ENCODE measurements at places on chromosomes 2 and 18.

GRCh38 chr2:8657423-8658062, 24.3 kb upstream of the ID2 start:
- DNase-seq: no peak

- DNase-seq: no peak
Measured at GRCh38 chr2:55047677-55048299, 2.5 kb downstream of the RTN4 start.

GRCh38 chr2:175620106-175620505, 382.0 kb downstream of the LNPK start:
- DNase-seq: no peak

GRCh38 chr18:23531912-23532311, 28.6 kb downstream of the RMC1 start:
- DNase-seq: no peak

GRCh38 chr2:233419602-233420391, 65.5 kb downstream of the DGKD start:
- DNase-seq: peak; percentile 62

DNA sequence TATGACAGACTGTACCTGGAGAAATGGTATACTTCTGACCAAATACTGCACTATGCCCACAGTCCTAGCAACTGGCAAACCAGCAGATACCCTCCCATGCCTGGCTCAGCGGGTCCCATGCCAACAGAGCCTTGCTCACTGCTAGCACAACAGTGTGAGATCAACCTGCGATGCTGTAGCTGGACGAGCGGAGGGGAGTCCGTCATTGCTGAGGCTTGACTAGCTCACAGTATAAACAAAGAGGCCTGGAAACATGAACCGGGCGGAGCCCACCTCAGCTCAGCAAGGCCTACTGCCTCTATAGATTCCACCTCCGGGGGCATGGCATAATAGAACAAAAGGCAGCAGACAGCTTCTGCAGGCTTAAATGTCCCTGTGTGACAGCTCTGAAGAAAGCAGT, 93.2 kb upstream of the CAB39 start:
- no peak for DNase-seq

DNA sequence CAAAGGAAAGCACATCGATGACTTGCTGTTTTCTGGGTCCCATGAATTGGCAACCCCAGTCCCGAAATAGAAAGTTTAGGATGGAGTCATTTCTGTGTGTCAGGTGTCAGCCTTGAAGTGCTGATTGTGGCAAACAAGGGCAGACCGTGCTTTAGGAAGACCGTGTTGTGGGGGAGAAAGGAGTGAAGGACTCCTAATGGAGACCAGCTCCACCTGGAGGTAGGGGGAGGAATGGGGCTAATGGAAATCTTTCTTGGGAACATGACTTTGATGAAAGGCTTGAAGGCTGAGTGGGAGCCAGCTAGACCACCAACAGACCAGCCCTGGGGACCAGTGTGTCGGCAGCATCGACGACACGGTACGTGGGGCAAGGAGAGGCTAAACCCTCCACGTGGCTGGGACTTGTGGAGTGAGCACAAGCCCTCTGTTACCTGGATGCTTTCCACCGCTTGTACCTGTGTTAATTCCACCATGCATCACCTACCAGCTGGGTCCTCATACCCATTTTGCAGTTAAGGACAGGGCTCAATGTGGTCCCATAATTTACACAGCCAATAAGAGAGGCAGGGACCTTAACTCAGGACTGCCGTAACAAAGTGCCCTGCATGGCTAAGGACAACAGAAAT, 104.2 kb downstream of the SH3BP4 start:
- DNase-seq: no peak

- no peak for DNase-seq
Measured at GRCh38 chr18:23238152-23238531, 102.9 kb downstream of the CABLES1 start.

DNA sequence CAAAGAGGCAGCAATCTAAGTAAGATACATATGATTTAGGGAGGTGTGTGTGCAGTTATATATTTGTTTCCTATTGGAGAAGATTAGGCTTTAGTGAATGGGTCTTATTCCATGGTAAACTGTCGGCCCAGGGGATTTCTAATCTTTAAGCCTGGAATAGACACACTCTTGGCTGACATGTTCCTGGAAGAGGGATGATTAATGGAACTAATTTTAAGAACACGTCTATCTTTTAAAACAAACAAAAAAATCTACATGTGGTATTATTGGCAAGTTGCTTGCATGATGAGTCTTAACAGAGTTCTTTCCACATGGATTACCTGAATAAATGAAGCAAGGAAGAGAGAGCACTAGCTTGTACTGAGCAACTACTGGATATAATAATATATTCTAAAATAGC, 114.2 kb upstream of the NT5C1B start:
- DNase-seq: no peak

DNA sequence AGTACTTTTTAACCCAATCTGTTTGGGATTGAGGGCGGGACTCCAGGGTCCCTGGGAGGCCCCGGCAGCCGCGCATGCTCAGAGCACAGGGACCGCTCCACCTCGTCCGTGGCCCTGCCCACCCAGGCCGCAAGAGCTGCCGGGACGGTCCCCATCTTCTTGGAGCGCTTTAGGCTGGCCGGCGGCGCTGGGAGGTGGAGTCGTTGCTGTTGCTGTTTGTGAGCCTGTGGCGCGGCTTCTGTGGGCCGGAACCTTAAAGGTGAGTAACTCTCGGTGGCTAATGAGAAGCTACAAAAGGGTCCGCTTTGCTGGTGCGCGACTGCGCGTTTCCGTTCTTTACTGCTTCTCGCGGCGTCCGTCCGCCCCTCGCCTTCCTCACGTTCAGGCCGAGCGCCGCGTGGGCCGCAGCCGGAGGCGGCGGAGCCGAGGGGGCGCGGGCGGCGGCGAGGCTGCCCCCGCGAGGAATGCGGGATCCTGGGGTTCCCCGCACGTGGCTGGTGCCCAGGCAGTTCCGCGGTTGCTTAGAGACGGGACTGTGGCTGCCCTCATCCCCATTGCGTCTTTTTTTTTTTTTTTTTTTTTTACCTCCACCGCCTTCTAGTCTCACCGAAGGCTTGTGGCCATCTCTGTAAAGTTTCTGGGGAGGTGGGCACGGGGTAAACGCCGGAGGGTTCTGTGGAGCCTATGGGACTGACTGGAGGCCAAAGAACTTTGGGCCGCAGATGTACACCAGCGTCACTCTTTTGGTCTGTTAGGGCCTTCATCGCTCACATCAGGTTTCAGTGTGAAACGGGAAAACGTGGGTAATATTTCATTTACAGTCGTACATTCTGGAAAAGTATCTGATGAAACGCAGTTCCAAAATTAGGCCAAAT, at the start of gene SSB:
TSS of gene SSB (plus strand) at position 154 of the 875 bp plus-strand sequence. CDS start 2,090 bp downstream, outside the sequence.
- peak; percentile 96 for DNase-seq

DNA sequence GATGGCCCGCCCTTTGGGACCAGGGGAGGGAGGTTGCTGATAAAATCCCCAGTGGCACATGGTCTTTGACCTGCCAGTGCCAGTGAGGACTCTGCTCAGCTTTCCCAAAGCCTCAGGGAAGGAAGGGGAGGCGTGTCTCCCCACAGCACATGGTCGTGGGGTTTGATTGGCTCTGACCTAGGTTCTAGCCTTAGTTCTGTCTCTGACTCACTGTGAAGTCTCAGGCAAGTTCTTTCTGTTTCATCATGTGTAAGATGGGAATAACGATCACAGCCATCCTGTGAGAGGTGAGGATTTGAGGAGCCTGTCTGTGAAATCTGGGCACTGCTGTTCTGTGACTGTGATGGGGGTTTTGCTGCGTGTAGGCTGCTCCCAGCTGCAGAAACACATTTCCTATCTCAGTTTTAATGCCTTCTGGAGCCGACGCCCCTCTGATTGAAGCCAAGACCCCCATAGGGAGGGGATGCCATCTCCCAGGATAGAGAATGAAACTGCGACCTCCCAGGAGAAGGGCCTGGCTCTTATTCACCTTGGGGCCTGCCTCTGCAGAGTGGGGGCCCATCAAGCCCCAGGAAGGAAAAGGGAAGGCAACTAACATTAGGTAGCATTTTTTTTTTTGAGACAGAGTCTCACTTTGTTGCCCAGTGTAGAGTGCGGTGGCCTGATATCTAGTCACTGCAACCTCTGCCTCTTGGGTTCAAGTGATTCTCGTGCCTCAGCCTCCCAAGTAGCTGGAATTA, 84.0 kb downstream of the DDX1 start:
- DNase-seq: no peak

GRCh38 chr2:24205131-24205530, 30.3 kb downstream of the FAM228A start:
- no peak for DNase-seq

GRCh38 chr2:72527424-72527823, 298.4 kb downstream of the EXOC6B start:
- DNase-seq: no peak

DNA sequence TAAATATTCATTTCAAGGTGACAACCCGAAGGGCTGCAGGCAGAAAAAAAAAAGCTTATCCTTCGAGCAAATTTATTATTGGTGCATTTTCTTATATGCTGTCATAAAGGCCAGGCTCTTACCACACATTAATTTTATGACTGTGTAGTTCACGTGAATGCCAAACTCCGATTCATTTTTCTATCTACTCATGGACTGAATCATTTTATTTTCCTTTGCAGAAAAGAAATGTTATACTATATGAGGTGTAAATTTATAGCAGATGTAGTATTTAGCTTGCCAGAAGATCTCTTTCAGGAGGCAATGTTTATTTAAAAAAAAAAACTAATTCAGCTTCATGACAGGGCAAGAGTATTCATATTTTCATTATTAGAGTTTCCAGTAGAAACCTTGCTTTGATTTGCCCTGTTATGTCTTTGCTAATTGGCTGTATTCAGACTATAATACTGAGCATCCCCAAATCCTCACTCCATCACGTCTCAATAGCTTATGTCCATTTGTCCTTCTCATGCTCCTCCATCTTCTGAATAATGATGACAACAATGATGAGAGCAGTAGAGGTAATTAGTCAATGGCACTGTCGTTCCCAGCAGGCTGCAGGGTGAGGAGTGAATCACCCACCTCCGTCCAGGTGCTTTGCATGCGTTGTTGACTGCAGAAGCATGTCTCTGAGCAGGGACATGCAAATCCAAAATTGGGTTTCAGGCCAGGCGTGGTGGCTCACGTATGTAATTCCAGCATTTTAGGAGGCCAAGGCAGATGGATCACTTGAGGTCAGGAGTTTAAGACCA, 101.1 kb upstream of the RAB12 start:
- no peak for DNase-seq

DNA sequence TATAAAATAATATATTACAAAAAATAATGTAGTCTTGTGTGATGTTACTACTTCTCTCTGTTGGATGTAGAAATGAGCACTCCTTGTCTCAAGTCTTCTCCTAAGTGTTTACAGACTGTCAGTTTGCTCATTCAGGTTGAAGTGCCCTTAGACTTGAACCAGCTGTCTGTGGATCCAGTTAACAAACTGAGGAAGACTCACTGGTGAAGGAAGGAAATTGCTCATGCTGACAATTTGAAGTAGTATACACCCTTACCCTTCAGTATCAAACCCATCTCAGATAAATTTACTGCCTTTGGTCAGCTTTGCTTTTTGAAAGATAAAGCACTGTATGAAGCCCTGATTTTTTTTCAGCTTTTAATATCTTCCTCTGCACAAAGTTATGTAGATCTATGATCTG, 854.2 kb upstream of the ZEB2 start:
- no peak for DNase-seq

- DNase-seq: no peak
Measured at GRCh38 chr2:225452677-225453076, 53.2 kb downstream of the NYAP2 start.

DNA sequence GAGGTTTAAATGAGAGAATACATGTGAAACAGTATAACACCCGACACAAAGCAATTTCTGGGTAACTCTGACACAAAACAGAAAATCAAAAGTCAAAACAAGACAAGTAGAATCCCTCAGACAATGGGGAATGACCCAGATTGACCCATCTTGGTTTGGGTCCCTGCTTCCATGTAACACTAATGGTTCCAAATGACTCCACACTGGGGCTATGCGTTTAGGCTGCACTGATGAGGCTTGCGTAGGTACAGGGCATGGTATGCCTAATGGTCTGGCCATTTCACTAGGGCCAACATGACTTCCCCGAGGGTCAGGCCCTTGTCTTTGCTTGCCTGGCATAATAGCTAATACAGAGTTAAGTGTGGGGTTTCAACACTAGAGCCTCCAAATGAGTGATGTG, 27.2 kb upstream of the NFE2L2 start:
- DNase-seq: no peak

- DNase-seq: no peak
Measured at GRCh38 chr2:64352292-64352691, 101.7 kb upstream of the LGALSL start.

GRCh38 chr2:126859631-126860030, 39.1 kb upstream of the TEX51 start:
- DNase-seq: no peak

DNA sequence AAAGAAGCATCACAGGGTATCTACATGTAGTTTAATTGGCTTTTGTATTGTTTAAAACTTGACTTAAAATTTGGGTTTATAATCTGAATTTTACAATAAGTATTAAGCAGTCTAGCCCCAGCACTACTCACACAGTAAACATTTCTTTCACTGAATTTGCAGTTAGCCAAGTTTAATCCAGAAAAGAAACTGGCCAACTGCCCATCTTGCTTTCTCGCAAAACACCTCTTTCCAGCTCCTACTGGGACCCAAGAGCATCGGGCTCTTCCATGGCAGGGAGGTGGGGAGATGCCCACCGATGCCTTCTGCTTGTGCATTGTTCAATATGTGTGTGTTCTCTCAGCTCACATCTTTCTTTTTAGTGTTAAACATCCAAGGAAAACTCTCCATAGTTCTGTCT, 212.8 kb upstream of the BOD1L2 start:
- DNase-seq: no peak

DNA sequence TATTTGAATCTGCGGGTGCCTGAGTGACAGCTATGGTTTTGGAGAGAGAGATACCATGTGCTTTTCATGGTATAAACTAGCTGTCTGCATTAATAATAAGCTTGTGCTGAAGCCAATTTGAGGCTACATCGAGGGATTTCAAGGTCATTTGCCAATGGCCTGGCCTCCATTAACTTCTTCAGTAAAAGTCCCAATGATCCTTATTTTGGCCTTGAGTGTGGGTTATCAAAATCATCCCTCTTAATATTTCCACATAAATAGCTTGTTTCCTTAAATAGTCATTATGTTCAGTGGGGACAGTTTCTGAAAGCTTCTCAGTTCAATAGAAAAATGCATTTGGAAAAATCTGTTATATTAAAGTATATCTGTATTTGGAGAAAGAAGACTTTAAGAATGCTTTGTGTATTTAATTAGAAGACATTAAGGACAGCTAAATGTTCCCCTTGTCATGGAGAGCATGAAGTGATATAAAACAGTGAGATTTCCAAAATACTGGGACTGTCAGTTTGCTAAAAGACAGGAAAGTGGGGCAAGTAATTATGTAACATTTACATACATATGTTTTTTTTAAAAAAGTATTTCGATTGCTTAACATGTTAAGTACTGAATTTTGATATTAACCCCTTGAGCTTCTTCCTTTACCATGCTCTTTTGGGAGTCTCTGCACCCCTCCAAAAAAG, 355.5 kb upstream of the ZEB2 start:
- no peak for DNase-seq

DNA sequence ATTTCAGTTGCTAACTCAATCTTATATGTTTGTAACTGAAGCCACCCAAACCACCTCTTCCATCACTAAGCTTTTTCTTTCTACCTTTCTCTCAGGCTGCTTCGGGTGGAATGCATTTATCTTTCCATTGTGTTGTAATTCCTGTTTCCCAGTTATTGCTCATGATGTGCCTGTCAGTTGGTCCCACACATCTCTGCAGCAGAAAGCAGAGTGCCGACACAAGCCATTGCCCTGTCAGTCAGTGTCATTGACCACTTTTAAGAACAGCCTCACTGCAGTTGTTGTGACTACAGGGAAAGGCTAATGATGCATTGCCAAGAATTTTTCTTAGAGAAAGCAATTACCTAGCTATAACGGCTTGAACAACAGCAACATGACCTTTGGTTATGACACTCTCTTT, 24.8 kb upstream of the KCNJ3 start:
- DNase-seq: no peak
